CD4-positive, alpha-beta T cell treated with Interleukin-12 subunit alpha and Interleukin-12 subunit beta, for 1 hour (primary cell): ENCODE measurements at places on chromosomes 1 and 21.

DNA sequence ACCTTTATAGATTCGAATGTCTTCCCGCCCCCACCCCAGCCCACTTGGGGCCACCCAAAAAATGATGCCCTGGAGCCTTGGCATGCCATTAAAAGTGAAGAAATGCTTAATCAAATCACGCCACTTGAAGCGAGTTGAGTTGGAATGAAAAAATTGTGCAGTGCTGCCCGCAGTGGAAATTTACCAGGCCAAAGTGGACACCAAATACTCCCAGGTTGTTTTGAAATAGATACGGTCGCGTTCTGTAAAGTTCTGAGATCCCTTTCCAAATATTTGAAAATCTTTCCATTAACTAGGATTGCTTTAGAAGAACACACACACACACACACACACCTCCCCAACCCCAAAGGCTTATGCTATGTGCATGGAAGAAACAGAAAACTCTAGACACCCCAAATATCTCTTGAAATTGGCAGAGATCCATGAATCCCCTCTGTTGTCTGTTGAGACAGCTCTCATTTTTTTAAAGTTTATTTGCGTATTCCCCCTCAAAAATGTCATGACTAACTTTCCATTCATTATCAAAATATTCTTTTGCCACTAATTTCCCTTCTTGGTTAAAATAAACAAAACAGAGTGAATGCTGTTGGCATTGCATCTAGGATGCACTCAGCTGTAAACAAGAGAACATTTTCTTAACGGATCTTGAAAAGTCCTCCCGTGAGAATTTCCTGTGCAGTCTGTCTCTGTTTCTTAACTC is 142.3 kb upstream of the KCNE2 start:
- DNase-seq: no peak

GRCh38 chr1:200938955-200939354 is 44.3 kb downstream of the INAVA start:
- peak; percentile 16 for DNase-seq

- DNase-seq: no peak
These were observed 19.8 kb upstream of the C1orf105 start for GRCh38 chr1:172400722-172401105.

- DNase-seq: no peak
These were observed 37.0 kb upstream of the ATP6V1G3 start for GRCh38 chr1:198577444-198577843.

DNA sequence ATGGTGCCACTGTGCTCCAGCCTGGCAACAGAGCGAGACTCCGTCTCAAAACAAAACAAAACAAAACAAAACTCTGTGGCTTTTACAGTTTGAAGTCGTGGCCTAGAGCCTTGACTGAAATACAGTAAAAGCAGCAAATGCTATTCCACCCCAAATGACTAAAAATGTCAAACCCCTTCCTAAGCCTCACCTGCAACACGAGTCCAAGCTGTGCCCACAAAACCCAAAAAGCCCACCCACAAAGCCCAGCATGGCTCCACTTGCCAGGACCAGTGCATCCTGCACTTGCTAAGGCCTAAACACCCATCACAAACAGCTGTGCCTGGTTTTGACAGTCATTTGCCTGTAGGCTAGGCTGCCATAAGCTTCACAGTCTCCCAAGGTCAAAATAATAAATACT is 21.3 kb downstream of the VAV3 start:
- peak; percentile 45 for DNase-seq

DNA sequence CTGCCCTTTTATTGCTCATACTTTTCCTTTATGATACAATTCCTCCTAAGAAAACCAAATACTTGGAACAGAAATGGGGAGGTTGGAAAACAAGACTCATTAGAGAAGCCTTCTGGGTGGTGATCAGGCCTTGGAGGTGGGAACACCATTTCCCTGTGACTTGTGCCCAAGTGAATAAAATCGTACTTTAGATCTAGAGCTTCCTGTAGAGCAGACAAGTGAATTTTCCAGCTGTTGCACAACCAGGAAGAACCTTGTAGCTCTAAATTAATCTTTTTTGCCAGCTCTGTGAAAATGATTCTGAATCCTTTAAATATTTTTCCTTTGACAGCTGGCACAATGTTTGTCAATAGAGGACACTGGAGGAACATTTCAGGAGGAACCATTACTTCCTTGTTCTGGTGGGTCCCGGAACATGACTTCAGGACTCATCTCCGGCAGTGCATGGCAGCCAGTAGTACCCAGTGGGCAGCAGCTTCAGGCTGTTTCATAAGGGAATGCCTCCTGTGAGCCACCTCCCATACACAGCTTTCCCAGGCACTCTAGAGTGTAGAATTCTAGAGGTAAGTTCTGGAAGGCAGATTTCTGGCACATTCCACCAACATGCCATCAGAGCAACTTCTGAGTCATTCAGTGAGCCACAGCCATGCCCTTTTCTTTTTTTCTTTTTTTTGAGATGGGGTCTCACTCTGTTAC is 5.5 kb upstream of the SNAPIN start:
- no peak for DNase-seq

- no peak for DNase-seq
These were observed 111.4 kb upstream of the ARTN start for GRCh38 chr1:43822040-43822690.
